Stimulated activated CD4-positive, alpha-beta T cell treated with anti-CD3 and anti-CD28 coated beads, Interleukin-15, amount 100 ng/mL, for 1 hour (primary cell): ENCODE measurements at places on chromosomes 1 and 21.

DNA sequence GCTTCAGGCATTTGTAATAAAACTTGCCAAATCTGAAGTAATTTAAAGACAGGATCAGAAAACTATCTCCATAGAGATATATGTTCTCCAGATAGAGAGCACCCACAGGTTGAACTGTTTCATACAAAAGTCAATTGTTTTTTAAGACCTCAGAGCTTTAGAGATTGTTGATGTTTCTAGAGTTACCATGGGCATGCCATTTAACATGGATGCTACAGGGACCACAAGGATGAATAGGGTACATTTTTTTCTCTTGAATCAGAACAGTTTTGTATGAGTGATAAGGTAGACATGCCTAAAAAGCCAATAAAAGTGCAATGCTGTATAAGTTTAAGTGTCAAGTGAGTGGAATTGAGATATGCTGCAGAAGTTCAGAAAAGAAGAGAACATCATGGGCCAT, 511.0 kb upstream of the CAMK1G start:
- DNase-seq = no peak

DNA sequence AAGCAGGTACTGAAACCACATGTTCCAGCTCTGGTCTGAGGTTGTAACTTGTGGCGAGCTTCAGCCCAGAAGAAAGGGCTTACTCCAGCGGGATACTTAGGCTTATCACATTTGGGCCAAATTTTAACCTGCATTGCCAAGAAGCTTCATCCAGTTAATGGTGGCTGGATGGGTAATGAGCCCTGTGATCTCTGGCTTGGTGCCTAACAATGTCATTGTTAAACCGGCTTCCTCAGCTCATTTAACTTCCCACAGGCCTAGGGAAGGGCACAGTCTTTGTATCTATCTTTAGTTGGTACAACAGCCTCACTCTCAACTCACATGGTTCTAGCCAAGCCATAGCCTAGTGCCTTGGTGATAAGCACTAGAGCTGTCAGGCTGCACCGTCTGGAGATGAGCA, 43.6 kb upstream of the CCDC190 start:
- DNase-seq = no peak

DNA sequence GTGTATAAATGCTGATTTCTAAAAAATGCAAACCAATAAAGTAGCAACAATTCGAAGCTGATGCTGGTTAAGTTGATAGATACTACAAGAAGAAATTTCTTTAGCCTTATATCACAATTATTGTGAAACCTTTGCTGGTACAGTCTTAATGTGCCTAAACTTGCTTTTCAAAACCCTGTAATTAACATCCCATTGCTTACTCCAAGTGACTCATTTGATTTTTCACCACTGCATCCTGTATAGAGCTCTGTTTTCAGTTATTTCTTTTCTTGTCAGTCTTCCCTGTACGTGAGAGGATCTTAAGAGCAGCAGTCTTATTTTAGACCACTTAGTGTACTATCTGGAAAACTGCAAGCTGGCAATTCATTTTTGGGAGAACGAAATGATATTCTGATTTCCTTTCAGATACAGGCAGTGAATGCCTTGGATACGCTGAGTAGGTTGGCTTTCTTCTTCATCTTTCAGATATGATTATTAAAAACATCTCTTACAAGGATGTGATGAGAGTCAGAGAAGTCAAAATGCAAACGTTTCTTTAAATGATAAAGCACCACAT, 210.3 kb downstream of the KCTD3 start:
- DNase-seq = no peak

GRCh38 chr1:10788592-10789006, 7.8 kb downstream of the CASZ1 start:
- DNase-seq = no peak

- DNase-seq = no peak
These were observed 24.3 kb downstream of the LMOD1 start for GRCh38 chr1:201921952-201922558.

DNA sequence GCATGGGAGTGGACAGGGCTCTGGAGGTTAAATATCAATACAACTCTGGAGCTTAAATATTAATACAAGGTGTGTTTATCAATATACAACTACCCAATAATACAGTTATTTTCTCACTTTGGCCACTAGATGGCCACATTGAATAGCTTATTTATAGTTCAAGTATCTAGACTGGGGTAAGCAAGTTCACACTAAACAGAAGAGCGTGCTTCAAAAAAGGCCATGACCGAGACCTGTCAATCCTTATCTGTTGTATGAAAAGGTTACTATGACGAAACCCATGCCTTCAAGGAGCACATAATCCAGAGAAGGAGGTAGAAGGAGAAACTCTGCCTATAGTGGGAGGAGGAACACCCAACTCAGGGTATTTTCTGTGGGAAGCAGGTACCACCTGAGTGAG, 29.1 kb downstream of the CHML start:
- DNase-seq = no peak

- DNase-seq = no peak
These were observed 102.8 kb upstream of the GALNT2 start for GRCh38 chr1:229964281-229964680.

GRCh38 chr1:176110203-176110602, 96.9 kb downstream of the COP1 start:
- no peak for DNase-seq

DNA sequence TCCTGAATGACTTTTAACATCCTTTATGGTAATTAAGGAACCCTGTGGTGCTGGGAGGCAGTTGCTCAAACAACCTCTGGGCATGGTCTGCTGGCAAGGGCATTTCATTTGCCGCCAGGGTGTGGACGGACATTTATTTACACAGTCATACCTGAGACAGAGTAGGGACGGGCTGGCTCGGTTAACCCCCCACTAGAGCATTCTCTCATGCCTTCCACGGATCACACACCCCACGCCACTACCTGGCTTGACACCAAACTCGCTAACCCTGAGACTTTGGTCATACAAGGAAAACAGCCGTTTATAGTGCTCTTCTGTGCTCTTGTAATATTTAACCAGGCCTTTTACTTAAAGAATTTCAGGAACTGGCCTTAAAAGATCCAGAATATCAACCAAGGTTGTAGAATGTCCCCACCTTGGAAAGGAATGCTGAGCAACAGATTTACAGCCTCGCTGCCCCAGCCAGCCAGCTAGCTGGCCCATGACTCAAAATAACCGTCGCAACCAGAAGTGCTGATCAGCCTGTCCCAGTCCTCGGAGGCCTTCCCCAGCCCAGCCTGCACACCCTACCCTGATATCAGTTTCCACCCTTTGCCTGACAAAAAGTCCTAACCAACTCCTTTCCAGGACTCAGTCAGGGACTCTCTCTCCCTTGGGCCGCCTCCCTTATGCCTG, 6.5 kb upstream of the PDXK start:
- DNase-seq = no peak

- DNase-seq = no peak
These were observed 17.7 kb downstream of the COL6A2 start for GRCh38 chr21:46115441-46116188.

- no peak for DNase-seq
These were observed 38.0 kb downstream of the DNTTIP2 start for GRCh38 chr1:93840956-93841482.

GRCh38 chr1:53273526-53273925, 35.2 kb upstream of the MAGOH start:
- DNase-seq = no peak

- no peak for DNase-seq
These were observed 131.8 kb upstream of the NGF start for GRCh38 chr1:115469703-115470476.

GRCh38 chr1:207868251-207868773, 42.6 kb downstream of the CD34 start:
- DNase-seq = no peak

GRCh38 chr1:177230228-177231016, 59.7 kb downstream of the BRINP2 start:
- no peak for DNase-seq

- DNase-seq = no peak
These were observed 10.6 kb upstream of the NUCKS1 start for GRCh38 chr1:205760606-205761005.

GRCh38 chr1:175976865-175977642, 230.0 kb downstream of the COP1 start:
- DNase-seq = no peak

DNA sequence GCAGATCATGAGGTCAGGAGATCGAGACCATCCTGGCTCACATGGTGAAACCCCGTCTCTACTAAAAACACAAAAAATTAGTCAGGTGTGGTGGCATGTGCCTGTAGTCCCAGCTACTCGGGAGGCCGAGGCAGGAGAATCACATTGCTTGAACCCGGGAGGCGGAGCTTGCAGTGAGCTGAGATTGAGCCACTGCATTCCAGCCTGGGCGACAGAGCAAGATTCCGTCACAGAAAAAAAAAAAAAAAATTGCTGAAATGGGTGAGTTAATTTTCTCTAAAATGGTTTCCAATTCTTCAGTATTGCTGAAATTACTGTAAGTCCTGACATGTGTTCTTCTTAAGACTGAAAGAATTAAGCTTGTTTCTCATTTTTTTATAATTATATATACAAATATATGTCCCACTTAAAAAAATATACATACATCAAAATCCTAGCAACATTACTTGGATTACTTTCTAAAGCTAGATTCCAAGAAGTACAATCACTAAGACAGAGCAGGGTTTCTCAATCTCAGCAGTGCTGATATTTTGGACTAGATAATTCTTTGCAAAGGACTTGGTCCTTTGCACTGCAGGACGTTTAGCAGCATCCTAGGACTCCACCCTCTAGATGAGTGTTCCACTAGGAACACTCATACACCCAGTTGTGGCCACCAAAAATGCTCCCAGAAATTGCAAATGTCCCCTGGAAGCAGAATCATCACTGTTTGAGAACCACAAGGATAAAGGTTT, 24.8 kb downstream of the ZNHIT6 start:
- no peak for DNase-seq

GRCh38 chr21:26753822-26754221, 91.4 kb downstream of the ADAMTS1 start:
- no peak for DNase-seq

DNA sequence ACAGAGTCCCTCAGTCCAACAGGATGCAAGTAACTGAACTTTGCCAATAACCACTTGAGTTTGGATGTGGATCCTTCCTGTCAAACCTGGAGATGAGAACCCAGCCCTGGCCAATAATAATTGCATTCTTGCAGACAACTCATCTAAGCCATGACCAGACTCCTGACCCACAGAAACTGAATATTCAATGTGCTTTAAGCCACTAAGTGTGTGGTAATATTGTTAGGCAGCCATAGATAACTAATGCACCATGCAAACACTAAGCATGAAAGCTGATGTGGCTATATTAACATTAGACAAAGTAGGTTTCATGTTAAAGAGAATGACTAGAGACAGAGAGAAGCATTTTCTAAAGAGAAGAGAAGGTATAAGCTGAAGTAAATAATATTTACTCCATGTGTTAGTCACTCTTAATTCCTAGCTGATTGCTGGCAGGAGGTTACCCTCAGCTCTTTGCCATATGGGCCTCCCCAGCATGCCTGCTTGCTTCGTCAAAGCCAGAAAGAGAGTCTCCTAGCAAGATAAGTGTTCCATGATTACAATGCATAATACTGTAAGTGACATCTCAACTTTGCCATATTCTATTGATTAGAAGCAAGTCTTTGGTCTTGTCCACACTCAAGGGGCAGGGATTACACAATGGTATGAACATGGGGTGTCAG, 276.4 kb upstream of the PLXNA2 start:
- DNase-seq = no peak

DNA sequence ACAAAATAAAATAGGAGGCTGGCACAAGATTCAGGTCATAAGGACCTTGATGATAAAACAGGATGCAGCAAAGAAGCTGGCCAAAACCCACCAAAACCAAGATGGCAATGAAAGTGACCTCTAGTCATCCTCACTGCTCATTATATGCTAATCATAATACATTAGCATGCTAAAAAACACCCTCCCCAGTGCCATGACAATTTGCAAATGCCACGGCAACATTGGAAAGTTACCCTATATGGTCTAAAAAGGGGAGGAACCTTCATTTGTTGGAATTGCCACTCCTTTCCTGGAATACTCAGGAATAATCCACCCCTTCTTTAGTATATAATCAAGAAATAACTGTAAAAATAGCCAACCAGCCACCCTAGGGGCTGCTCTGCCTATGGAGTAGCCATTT, 108.8 kb upstream of the GRIK1 start:
- no peak for DNase-seq

- no peak for DNase-seq
These were observed 890.3 kb upstream of the ADGRL2 start for GRCh38 chr1:80910426-80910825.

GRCh38 chr1:97895278-97895677, 25.6 kb downstream of the DPYD start:
- no peak for DNase-seq

GRCh38 chr1:81237473-81238089, 563.2 kb upstream of the ADGRL2 start:
- DNase-seq = no peak

- DNase-seq = no peak
These were observed 524 bp downstream of the COPA start for GRCh38 chr1:160342526-160342925.

DNA sequence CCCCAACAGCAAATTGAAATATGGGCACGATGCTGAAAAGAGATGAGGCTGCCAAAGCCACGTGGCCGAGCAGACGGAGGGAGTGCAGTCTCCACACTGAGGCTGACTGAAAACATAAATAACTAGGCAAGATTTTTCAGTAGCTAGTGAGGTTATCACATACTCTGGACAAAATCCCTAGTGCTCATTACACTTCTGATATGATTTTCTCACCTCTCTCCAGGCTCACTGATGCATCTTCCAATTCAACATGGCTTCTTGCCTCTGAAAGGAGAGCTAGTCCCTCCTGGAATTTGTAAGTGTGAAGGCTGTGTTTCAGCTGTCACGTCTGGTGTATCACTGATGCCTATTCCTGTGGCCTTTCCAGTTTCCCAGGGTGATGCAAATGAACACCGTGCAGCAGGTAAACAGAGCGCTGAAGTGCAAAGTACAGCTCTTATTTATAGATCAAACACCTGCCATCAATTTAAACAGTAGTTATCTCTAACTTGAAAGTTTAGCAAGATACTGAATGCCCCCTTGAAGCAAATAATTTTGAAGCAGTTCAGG, 656.1 kb downstream of the KIF26B start:
- DNase-seq = no peak

- no peak for DNase-seq
These were observed 426.5 kb upstream of the NFIA start for GRCh38 chr1:60655679-60656355.

- peak; percentile 13 for DNase-seq
These were observed 235.2 kb upstream of the IRF2BP2 start for GRCh38 chr1:234845097-234845660.

GRCh38 chr21:28823429-28823828, 169.2 kb downstream of the LTN1 start:
- DNase-seq = no peak
